EH (cell line): ENCODE measurements at places on chromosomes 7 and 10.

DNA sequence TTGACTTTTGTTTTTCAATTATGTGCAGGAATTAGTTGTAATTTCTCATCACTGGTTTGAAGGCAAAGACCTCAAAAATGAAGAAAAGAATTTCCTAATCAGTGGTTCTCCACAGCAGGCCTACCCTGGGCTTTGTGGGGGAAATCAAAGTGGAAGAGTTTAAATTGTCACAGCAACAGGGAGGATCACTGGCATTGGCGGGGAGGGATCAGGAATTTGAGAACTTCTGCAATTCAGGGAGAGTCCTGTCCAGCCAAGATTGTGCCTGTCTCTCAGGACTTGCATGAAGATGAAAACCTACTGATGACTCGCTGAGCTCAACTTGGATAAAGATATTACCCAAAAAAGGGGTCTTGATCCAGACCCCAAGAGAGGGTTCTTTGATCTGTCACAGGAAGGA, 70.1 kb downstream of the HACD1 start:
- DNase-seq: peak; percentile 18

GRCh38 chr10:111785921-111786320, 397.6 kb downstream of the GPAM start:
- DNase-seq: no peak

DNA sequence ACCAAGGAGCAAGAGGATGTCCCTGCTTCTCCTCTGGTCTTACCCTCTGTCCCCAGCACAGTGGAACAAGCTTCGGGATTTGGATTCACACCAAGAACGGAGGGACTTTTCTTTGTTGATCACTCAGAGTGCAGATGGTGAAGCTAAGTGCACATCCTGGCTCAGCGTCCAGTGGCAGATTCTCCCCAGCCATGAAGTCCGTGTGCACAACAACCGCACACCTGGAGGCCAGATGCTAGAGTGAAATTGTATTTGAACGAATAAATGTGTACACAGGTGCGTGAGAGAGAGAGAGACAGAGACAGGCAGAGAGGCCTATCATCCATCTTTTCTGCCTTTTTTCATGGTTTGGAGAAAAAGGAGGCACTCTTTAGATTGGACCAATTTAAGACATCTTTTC, 31.5 kb downstream of the ASB13 start:
- no peak for DNase-seq

- no peak for DNase-seq
Measured at GRCh38 chr7:3911685-3912084, 610.6 kb downstream of the SDK1 start.

- DNase-seq: no peak
Measured at GRCh38 chr7:96316949-96317348, 4.9 kb downstream of the SLC25A13 start.

GRCh38 chr7:66245008-66245407, 39.9 kb downstream of the TPST1 start:
- DNase-seq: no peak

GRCh38 chr7:28203508-28204240, 23.1 kb upstream of the JAZF1 start:
- peak; percentile 69 for DNase-seq

GRCh38 chr10:22268503-22268902, 47.7 kb upstream of the COMMD3 start:
- no peak for DNase-seq

GRCh38 chr7:40808378-40808942, 673.7 kb downstream of the SUGCT start:
- peak; percentile 100 for DNase-seq

GRCh38 chr7:73446682-73447081, 13.1 kb downstream of the FZD9 start:
- DNase-seq: no peak

DNA sequence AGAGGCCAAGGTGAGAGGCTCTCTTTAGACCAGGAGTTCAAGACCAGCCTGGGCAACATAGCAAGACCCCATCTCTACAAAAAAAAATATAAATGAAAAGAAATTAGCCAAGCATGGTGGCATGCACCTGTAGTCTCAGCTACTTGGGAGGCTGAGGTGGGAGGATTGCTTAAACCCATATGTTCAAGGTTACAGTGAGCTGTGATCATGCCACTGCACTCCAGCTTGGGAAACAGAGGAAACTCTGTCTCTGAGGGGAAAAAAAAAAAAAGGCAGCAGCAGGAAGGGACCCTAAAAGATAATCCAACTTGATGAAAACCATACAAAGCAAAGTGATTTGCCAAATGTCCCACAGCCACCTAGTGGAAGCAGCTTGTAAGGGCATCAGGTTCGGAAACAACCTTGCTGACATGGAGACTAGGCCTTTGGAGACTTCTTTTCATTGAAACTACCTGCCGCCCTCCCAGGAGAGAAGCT, 15.6 kb upstream of the PBLD start:
- DNase-seq: peak; percentile 60

GRCh38 chr10:75429159-75429827, 2.1 kb upstream of the LRMDA start:
- DNase-seq: no peak

DNA sequence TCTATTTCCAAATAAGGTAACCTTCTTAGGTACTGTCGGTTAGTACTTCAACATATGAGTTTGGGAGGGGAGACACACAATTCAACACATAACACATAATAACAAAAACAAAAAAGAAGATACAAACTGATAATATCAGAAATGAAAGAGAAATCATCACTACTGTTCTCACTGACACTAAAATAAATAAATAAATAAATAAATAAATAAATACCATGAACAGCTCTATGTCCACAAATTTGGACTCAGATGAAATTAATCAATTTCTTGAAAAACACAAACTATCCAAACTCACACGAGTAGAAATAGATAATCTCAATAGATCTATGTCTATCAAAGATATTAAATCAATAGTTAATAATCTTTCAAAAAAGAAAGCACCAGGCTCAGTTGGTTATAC, 24.5 kb upstream of the SAMD9L start:
- no peak for DNase-seq

- no peak for DNase-seq
Measured at GRCh38 chr10:81179805-81180452, 642.2 kb downstream of the SH2D4B start.

DNA sequence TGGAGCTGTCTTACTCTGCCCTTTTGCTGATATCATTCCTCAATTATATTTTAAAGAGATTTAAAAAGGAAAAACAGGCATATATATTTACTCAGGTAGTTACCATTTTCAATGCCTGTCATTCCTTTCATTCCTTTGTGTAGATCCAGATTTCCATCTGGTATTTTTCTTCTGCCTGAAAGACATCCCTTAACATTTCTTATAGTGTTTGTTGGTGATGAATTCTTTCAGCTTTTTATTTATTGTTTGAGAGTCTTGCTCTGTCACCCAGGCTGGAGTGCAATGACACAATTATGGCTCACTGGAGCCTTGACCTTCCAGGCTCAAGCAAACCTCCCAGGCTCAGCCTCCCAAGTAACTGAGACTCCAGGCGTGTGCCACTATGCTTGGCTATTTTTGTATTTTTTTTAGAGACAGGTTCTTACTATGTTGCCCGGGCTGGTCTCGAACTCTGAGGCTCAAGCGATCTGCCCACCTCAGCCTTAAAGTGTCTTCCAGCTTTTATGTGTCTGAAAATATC, 5.6 kb upstream of the POM121 start:
- peak; percentile 25 for DNase-seq

GRCh38 chr7:66697449-66698438, 42.8 kb upstream of the RABGEF1 start:
- peak; percentile 81 for DNase-seq

- no peak for DNase-seq
Measured at GRCh38 chr7:102444961-102445673, 11.7 kb downstream of the ORAI2 start.

DNA sequence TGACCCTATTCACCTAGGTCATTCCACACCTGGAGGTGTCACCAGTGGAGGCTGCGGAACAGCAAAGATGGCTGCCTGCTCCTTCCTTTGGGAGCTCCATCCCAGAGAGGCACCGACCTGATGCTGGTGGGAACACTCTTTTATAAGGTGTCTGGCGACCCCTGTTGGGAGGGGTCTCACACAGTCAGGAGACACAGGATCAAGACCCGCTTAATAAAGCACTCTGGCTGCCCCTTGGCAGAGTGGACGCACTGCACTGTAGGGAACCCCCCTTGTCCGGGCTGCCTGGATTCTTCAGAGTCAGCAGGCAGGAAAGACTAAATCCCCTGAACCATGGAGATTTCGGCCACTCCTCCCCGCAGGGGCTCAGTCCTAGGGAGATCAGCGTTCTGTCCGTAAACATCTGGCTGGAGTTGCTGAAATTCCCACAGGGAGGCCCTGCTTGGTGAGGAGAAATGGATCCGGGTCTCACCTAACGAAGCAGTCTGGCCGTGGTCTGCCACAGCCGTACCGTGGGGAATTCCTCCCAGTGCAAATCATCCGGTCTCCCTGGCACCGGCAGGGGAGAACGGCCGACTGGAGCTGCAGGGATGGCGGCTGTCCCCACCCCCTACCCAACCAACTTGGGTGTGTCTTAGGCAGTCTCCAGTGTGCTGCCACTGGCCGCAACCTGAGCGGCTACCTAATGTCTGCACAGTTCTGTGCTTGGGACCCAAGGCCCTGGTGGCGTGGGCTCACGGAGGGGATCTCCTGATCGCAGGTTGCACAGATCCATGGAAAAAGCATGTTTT, 66.1 kb downstream of the LSMEM1 start:
- DNase-seq: peak; percentile 16

- peak; percentile 96 for DNase-seq
Measured at GRCh38 chr10:35574924-35575352, 30.2 kb upstream of the GJD4 start.

GRCh38 chr7:25906003-25906402, 246.0 kb upstream of the NFE2L3 start:
- DNase-seq: no peak

- DNase-seq: no peak
Measured at GRCh38 chr7:2959828-2960599, 83.7 kb downstream of the CARD11 start.

DNA sequence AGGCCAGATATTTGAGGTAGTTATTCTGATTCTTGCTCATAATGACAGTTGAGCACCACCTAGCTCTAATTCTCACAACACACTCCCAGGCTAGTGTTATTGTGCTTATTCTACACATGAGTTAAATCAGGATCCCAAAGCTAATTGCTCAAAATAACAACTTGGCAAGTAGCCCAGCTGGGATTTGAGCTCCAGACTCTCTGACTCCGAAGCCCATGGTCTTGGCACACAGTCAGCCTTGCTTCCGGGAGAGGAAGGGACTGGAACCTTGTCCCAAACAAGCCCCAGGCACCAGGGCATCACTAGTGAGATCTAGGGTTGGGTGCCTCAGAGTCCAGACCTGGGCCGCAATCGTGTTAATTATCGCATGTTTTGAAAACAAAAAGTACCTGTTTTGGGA, 101.4 kb downstream of the GPAM start:
- no peak for DNase-seq

GRCh38 chr7:47239931-47240421, 341.9 kb downstream of the TNS3 start:
- DNase-seq: no peak

DNA sequence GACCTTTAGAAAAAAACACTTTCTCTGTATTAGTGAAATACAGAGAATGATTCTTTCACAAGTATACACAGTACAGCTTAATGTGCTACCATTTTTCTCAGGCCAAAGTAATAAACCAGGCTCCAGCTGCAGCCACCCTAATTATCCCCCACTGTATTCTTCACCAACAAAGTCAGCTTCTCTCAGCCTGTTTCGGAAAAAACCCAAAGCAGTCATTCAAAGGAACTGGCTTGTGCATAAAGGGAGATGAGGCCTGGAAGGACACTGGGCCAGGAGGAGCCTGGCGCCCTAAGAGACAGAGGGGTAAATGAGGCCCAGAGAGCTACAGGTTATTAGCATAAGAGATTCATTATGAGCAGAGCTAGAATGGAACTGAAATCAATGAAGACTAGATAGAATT, 9.2 kb downstream of the USP54 start:
- no peak for DNase-seq

- no peak for DNase-seq
Measured at GRCh38 chr7:16080131-16080530, 341.2 kb downstream of the CRPPA start.

GRCh38 chr7:42226354-42226941, 10.6 kb downstream of the GLI3 start:
- DNase-seq: peak; percentile 21

- DNase-seq: no peak
Measured at GRCh38 chr10:49294731-49295130, 4.2 kb upstream of the C10orf71 start.

DNA sequence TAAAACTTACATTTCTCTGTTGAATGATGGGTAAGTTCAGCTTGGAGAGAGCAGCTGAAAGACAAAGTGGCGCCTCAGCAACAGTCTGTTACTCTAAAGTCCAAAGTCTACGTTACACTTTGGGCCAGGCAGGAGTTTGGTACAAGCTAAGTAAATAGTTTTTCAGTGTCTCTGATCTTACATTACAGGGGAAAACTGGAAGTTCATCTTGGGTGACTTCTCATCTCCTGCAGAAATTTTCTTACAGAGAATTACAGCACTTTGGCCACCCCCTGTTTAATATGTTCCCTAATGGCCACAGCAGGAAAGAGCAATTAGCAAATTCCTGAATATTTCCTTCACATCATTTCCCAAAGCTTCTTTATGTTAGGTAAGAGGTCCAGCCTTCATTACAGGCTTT, 67.1 kb downstream of the ABCC2 start:
- no peak for DNase-seq

DNA sequence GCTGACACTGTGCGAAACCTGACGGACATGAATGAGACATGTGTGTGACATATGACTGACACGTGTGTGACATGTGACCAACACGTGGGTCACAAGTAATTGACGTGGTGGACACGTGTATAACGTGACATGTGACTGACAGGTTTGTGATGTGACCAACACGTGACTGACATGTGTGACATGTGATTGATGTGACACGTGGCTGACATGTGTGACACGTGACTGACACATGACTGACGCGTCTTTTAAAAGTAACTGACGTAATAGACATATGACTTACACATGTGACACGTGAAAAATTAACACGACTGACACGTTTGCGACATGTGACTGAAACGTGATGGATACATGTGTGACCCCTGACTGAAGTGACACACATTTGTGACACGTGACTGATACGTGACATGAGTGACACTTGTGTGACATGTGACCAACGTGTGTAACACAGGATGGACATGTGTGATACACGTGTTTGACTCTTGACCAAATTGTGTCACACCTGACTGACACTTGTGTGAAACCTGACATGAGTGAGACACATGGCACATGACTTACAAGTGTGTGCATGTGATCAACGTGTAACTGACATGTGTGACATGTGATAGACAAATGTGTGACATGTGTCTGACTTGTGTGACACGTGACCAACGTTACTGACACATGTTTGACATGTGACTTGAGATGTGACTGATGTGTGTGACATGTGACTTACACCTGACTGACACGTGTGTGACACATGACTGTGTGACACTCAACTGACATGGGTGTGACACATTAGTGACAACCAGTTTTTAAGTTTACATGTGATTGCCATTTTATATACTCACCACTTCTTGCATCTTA, 56.9 kb downstream of the ZNF92 start:
- no peak for DNase-seq

GRCh38 chr10:46240684-46241565, 45.9 kb upstream of the ANTXRL start:
- no peak for DNase-seq
